ENCODE measurements at places on chromosomes 5 and 9. TPM values are rescaled to one million over a fixed set of nuclear protein-coding genes. Genes with fewer than 3 reads are reported as not detected.

MROH2B gene
- not detected for total RNA-seq

SPAAR gene
- total RNA-seq, result 5.0 TPM

LECT2 gene
- total RNA-seq, result not detected

GDF9 gene
- 0.28 TPM for total RNA-seq

CATSPER3 gene
- not detected for total RNA-seq

CSF1R gene
- 0.56 TPM for total RNA-seq

FST gene
- 205 TPM for total RNA-seq

SLC1A1 gene
- total RNA-seq, result 117 TPM

ANXA2R gene
- total RNA-seq, result 1.1 TPM

IL3 gene
- total RNA-seq, result not detected

PCDHGA4 gene
- total RNA-seq, result 8.2 TPM

ANKRD34B gene
- total RNA-seq, result not detected

SPARC gene
- total RNA-seq, result 869 TPM

TRIP13 gene
- 73.8 TPM for total RNA-seq

TSSK1B gene
- under 0.01 TPM for total RNA-seq

SLC6A7 gene
- total RNA-seq, result under 0.01 TPM

NAIF1 gene
- total RNA-seq, result 11.8 TPM

HAVCR1 gene
- 0.56 TPM for total RNA-seq

LHFPL2 gene
- 45.6 TPM for total RNA-seq

SMIM27 gene
- 7.0 TPM for total RNA-seq

PJA2 gene
- total RNA-seq, result 135 TPM

FBP1 gene
- total RNA-seq, result not detected

OGN gene
- 0.28 TPM for total RNA-seq

RPL12 gene
- total RNA-seq, result 1,340 TPM

ORM2 gene
- not detected for total RNA-seq

TNC gene
- total RNA-seq, result 35.2 TPM

FAM163B gene
- total RNA-seq, result under 0.01 TPM

TMEM232 gene
- total RNA-seq, result 4.8 TPM

PLEKHG4B gene
- total RNA-seq, result 0.38 TPM

IGIP gene
- total RNA-seq, result 16.9 TPM

OR1J2 gene
- total RNA-seq, result not detected

STPG3 gene
- not detected for total RNA-seq

AGXT2 gene
- not detected for total RNA-seq

FGF18 gene
- not detected for total RNA-seq

ANGPTL2 gene
- 5.9 TPM for total RNA-seq

TAF11L10 gene
- not detected for total RNA-seq

TEX53 gene
- not detected for total RNA-seq

PCDHGA1 gene
- 0.38 TPM for total RNA-seq

SLC36A2 gene
- total RNA-seq, result not detected

EGFLAM gene
- 26.1 TPM for total RNA-seq

ENTPD8 gene
- not detected for total RNA-seq

FAM81B gene
- not detected for total RNA-seq

PCDHB16 gene
- total RNA-seq, result 0.19 TPM

AK8 gene
- total RNA-seq, result under 0.01 TPM

DBH gene
- not detected for total RNA-seq

CCDC171 gene
- 2.8 TPM for total RNA-seq

PCDHGA10 gene
- total RNA-seq, result 1.2 TPM

FBP2 gene
- not detected for total RNA-seq

SLC45A2 gene
- not detected for total RNA-seq

Measured in regular cardiac myocyte (primary cell).